ENCODE measurements at places on chromosomes 7 and 10.

DNA sequence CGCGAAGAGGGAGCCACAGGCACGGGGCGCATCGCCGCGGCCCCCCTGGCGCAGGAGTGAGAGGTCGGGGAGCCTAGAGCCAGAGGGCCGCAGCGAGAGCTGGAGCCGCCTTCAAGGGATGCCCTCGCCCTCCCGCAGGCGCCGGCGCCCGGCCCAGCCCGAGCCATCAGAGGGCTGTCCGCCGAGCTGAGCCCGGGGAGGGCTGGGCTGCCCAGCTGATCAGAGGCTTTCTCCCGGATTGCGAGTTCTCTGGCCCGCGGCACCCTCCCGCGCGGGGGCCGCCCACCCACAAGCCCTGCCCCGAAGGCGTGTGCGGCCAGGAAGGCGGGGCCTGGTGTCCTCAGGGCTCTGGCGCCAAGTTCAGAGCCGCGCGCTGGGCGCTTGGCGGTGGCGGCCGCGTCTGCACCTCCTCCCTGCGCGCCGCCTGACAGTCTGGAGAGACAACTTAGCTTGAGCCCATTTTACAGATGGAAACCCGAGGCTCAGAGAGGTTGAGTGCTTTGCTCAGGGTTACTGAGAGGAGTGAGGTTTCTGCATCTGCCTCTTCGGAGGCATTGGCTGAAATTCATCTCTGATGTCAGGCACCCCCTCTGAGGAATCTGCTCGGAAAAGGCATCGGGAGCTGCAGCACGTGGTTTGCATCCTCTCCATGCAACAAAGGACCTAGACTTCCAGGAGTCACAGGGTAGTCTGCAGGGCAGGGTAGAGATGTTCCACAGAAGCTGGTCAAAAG is 3.8 kb upstream of the ANTXRL start:
- peak; percentile 59 for DNase-seq

GRCh38 chr10:125633517-125633999 is 49.4 kb downstream of the TEX36 start:
- no peak for DNase-seq

GRCh38 chr7:26648554-26648953 is 215.8 kb downstream of the SKAP2 start:
- peak; percentile 43 for DNase-seq

DNA sequence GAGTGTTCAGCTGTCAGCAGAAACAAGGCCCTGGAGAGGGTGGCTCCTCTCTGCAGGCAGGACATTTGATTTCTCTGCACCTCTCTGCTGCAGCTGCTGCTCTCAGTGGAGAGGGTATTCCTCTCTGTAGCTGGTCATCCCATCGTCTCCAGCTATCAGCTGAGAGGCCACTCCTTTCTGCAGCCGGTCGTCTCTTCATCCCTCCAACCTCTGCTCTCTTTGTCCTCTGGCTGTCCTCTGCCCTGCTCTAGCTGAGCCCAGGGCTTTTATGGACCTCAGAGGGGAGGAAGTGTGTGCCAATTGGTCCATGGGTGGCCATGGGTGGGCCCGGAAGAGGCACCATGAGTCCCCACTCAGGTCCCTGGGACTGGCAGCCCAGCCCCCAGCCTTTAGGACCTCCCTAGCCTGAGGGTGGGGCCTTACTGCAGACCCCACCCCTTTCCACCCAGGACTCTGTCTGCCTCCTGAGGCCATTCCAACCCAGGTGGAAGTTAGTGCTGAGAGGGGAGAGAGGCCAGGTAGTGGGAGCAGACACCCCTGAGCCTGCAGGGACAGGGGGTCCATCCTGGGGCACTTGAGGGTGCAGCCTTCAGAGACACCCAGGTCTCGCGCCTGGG is 26.2 kb upstream of the CDCA7L start:
- no peak for DNase-seq
